ENCODE measurements at places on chromosomes 12 and 14.

DNA sequence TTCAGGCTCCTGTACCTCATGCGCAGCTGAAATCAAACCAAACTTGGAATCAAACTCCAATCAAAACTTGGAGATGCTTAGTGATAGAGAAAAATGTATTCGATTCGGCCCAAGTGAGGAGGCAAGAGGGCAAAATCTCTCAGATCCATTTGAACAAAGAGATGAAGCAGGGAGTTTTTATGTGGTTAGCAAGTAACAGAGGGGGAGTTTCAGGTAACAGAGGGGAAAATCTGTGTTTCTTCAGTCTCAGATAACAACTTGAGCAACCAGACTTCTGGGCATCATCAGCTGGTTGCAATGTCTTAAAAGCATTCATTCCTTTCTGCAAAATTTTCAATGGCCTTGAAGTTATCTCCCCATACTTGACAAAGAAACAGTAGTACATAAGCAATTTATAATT is 245.1 kb upstream of the AVPR1A start:
- DNase-seq, result no peak

GRCh38 chr12:46535907-46536306 is 163.3 kb upstream of the SLC38A2 start:
- DNase-seq, result no peak

DNA sequence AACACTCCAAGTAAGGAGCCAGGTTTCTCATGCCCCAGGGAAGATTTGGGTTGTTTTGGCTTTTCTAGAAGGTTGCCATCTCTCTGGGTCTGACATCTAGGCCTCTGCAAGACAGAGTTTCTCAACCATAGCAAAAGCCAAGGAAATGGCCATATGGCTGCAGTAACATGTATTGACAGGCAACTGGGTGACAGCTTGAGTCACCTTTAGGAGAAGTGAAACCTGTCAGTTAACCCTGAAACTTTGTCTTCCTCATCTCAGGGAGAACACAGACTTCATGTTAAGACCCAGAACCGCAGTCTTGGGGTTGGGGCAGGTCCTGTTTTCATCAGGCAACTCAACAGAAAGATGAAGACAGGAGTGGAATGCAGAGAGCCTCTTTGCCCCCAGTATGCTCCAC is 46.0 kb upstream of the PLBD1 start:
- DNase-seq, result no peak

DNA sequence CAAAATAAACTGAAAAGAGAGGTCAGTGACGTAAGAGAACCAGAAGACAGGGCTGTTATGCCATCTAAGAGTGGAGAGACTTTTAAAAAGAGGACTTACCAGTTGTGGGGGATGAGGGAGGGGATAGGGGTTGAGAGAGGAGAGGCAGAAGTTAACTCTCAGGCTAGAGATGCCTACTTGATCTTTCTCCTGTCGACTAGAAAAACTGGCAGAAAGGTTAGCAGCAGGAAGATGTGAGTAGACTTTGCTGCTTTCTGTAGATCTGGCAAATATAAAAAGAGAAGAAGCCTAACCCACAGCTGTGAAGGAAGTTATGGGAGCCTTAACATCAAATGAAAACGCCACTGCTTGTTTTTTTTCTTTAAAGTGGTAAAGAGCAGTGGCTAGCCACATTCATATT is 10.7 kb downstream of the CREBL2 start:
- peak; percentile 31 for DNase-seq

- no peak for DNase-seq
Measured at GRCh38 chr14:103443111-103443510, 57.9 kb downstream of the MARK3 start.

DNA sequence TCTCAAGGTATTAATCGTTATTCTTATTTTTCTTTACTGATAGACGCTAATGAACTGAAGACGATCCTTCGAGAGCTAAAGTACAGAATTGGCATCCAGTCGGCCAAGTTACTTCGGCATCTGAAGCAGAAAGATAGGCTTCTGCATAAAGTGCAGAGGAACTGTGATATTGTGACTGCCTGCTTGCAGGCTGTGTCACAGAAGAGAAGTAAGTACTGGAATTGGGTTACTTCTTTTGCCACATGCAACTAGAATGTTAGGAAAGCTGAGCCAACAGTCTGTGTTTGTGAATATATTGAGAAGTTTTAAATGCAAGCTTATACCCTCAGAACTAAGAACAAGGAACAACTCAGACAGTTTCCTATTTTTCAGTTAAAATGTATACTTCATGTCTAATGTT is 26.6 kb upstream of the GNS start:
- DNase-seq, result no peak

DNA sequence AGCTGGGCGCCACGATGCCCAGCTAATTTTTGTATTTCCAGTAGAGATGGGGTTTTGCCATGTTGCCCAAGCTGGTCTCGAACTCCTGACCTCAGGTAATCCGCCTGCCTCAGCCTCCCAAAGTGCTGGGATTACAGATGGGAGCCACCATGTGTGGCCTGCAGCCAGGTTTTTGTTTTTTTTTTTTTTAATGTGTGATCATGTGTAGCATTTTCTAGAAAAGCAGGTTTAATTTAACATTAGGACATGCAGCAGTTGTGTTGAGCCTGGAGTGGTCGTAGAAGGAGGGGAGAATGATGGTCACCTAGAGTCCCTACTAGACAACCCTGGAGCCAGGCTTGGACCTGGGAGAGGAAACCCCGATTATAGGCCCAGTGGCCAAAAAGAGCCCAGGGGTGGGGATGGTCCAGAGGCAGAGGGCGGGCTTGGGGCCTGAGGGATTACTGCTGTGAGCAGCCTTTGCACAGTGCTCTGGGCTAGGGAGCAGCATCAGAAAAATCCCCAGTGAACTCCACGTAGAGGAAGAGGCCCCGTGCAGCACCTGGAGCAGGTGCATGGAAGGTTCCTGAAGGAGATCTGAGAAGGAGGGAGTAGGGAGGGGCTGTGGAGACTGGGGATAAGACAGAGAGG is 13.6 kb downstream of the DLK1 start:
- no peak for DNase-seq

DNA sequence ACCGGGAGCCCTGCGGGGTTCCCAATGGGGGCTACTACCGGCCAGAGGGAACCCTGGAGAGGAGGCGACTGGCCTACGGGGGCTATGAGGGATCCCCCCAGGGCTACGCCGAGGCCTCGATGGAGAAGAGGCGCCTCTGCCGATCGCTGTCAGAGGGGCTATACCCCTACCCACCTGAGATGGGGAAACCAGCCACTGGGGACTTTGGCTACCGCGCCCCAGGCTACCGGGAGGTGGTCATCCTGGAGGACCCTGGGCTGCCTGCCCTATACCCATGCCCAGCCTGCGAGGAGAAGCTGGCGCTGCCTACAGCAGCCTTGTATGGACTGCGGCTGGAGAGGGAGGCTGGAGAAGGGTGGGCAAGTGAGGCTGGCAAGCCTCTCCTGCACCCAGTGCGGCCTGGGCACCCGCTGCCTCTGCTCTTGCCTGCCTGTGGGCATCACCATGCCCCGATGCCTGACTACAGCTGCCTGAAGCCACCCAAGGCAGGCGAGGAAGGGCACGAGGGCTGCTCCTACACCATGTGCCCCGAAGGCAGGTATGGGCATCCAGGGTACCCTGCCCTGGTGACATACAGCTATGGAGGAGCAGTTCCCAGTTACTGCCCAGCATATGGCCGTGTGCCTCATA is 9.7 kb downstream of the TNS2 start:
- no peak for DNase-seq

DNA sequence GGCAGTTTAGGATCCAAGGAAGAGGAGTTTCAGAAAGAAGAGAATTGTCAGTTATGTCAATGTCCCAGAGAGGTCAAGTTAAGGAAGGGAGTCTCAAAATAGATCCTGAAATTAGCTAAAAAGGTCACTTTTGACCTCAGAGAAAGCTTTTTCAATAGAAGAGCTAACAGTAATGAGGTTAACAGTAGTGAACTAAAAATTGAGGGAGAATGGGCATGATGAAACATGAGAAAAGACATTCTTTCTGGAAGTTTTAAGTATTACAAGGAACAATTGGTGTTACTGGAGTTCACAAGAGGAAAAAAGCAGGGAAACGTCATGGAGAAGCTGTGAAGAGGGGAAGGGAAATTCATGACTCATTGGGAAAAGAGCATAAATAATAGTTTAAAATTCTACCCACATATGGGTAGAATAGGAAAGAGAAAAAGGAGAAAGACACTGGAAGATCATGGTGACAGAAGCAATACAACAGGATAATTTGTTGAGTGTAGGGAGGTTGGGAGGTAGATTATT is 381.2 kb upstream of the FAR2 start:
- DNase-seq, result no peak

- no peak for DNase-seq
Measured at GRCh38 chr12:97118796-97119375, 211.8 kb downstream of the NEDD1 start.

- no peak for DNase-seq
Measured at GRCh38 chr14:90632871-90633270, 183.4 kb downstream of the TTC7B start.

DNA sequence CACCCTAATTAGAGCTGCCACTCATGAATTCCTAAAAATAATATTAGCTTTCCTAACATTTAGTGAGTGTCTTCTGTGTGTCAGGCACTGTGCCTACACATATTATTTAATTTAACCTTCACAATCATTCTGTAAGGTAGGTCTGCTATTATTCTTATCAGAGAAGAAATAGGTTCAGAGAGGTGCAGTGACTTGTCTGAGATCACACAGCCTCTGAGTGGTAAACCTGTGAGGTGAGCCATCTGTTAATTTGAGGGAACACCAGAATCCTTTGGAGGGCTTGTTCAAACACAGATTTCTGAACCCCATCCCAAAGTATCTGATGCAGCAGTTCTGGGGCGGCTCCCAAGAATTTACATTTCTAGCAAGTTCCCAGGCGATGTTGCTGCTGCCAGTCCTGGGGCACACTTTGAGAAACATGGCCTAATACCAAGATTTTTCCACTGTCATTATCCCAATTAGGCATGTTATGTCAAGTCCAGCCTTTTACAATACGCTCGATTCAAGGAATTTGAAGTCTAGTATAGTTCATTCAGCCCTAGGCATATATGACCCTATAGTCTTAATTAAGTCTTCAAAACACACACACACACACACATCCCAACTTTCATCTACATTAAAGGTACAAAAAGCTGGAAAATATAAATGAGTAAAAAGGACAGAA is 19.9 kb upstream of the COX6A1 start:
- DNase-seq, result no peak

- DNase-seq, result no peak
Measured at GRCh38 chr12:86735851-86736250, 479.7 kb upstream of the MGAT4C start.

DNA sequence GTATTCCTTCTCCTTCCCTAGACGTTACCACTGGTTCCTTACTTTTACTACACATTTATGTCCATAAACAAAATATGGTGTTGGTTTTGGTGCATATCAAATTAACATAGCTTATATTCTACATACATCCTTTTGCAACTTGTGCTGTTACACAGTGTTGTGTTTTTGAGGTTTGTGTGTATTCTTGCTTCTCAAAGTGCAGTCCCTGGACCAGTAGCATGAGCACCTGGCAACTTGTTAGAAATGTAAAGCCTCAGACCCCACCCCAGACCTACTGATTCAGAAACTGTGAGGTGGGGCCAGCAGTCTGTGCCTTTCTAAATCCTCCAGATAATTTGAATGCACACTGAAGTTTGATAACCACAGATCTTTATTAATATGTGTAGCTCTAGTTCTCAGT is 65.9 kb downstream of the RNFT2 start:
- DNase-seq, result no peak

DNA sequence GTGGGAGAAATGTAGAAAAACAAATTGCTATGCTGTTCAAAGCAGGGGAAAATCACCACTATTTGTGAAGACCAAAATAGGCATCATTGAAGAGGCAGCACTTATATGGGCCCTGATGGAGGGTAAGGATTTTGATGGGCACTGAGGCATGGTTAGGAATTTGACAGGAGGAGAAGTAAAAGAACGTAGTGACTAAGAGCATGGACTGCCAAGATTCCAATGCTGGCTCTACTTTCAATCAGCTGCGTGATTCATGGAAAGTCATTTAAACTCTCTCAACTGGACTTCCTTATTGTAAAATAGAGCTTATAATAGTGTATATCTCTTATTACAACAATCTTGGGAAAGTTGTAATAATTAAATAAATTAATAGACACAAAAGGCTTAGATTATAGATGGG is 267.7 kb upstream of the G2E3 start:
- DNase-seq, result no peak

DNA sequence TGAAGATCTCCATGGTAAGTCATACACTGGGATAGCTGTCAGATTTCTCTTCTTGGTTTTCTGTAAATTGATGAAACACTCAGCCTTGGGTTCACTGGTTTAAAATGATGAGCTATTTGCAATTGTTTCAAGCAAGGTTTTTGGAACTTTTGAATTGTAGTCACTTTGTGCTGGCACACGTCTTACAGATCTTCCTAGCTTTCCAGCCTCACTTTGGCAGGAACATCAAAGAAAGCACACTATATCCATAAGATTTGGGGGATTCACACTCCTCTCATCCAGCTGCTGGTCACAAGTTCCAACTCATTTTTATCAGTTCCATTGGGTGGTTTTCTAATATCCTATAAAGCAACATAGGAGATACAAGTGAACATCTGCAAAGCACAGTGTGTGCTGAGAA is 16.0 kb downstream of the SSPN start:
- DNase-seq, result no peak

- DNase-seq, result no peak
Measured at GRCh38 chr14:55781046-55781445, 201.0 kb downstream of the KTN1 start.

DNA sequence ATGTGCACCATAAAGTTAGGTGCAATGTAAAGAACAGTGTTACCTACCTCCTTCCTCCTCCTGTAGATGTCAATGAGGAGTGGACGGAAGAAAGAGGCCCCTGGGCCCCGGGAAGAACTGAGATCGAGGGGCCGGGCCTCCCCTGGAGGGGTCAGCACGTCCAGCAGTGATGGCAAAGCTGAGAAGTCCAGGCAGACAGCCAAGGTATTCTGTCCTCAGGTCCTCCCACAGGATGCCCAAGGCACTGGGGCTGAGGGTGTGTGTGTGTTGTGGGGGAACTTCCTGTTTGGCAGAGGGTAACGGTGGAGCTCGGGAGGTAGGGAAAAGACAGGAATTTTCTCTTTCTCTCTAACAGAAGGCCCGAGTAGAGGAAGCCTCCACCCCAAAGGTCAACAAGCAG is 6.4 kb downstream of the ATN1 start:
- no peak for DNase-seq

DNA sequence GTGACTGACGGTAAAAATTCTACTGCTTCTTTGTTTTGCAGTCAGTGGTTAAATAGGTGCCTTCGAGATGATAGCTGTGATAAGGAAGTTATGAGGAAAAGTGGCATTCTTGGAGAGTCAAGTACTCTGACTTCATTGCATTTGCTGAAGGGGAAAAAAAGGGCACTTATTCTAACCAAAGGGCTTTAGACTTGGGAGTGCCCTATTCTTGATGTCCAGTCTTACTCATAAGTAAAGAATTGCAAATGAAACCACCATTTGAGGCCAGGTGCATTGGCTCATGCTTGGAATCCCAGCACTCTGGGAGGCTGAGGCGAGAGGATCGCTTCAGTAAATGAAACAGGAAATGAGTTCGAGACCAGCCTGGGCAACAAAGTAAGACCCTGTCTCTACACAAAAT is 40.3 kb downstream of the BRAP start:
- no peak for DNase-seq

- no peak for DNase-seq
Measured at GRCh38 chr14:58662759-58663158, 25.0 kb downstream of the DACT1 start.

- no peak for DNase-seq
Measured at GRCh38 chr12:5633106-5633505, 201.2 kb downstream of the NTF3 start.
